NCI-H2107 (cell line): ENCODE measurements at places on chromosomes 7 and 10.

GRCh38 chr7:17948526-17949238, 8.4 kb upstream of the SNX13 start:
- DNase-seq = no peak

DNA sequence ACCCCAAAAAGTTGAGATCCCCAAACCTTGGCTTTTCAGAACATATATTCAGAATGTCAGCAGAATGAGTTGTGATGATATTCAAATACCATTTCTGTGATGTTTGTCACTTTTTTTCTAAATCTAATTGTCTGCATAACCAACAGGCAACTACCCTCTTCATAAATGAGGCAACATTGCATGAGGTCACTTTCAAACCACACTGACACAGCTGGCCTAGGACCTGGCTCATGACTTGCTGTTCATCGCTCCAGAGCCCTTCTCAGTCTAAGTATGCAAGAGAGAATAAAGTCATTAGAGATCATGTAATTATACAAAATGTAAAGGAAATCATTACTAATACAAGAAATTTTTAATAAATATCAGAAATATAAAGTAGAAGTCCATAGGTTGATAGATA, 681.9 kb downstream of the GRM8 start:
- no peak for DNase-seq

DNA sequence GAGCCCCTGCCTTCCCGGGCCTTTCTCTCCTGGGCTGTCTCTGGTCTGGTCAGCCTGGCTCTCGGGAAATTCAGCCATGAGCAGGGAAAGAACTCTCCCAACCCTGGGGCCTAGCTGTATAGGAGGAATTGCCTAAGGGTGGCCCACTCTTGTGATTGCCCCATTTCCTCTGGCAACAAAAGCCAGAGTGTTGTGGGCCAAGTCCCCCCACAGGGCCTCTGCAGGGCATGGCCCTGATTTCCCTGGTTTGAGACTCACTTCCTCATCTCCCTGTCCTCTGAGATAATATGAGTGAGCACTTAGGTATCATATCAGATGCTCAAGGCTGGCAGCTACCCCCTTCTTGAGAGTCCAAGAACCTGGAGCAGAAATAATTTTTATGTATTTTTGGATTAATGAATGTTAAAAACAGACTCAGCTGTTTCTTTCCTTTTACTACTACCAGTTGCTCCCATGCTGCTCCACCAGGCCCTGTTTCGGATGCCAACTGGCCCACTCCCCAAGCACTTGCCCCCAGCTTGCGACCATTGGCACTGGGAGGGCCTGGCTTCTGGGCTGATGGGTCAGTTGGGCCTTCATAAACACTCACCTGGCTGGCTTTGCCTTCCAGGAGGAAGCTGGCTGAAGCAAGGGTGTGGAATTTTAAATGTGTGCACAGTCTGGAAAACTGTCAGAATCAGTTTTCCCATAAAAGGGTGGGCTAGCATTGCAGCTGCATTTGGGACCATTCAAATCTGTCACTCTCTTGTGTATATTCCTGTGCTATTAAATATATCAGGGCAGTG, 11.4 kb downstream of the IRF5 start:
- DNase-seq = no peak

DNA sequence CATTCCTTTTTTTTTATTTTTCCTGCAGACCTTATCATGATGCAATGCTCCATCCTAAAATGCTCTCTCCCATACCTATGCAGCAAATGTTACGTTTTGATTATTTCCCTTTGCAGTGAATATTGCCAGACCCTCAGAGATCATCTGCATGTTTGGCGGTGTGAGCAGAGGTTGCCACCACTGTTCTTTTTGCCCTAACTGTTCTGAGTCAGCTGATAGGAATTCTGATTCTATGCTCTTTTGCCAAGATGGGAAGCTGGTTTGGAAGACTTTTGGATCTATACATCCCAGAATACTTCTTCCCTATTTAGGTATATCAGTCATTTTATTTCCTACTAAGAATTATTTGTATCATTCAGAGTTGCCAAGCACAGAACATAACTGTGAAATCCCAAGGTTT, 130.5 kb downstream of the KLF6 start:
- DNase-seq = no peak

GRCh38 chr7:80609751-80610150, 28.7 kb upstream of the CD36 start:
- DNase-seq = no peak

DNA sequence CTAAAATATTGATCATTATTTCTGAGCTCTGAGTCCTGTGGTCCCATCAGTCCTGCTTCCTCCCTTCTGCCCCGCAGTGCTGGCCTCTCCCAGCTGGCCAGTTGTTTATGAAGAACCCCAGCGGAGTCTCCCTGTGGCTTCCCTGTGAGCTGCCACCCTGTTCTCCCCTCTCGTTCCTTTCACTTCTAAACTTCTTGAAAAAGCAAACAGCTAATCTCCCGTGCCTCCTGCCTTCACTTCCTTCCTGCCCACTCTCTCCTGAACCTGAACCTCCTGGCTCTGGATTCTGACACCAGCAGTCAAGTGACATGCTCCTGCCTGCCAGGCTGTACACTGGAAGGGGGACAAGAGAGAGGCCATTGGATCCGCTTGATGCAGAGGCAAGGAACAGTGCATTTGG, 63.7 kb upstream of the ZPBP start:
- no peak for DNase-seq

GRCh38 chr7:26648554-26648953, 215.8 kb downstream of the SKAP2 start:
- no peak for DNase-seq

DNA sequence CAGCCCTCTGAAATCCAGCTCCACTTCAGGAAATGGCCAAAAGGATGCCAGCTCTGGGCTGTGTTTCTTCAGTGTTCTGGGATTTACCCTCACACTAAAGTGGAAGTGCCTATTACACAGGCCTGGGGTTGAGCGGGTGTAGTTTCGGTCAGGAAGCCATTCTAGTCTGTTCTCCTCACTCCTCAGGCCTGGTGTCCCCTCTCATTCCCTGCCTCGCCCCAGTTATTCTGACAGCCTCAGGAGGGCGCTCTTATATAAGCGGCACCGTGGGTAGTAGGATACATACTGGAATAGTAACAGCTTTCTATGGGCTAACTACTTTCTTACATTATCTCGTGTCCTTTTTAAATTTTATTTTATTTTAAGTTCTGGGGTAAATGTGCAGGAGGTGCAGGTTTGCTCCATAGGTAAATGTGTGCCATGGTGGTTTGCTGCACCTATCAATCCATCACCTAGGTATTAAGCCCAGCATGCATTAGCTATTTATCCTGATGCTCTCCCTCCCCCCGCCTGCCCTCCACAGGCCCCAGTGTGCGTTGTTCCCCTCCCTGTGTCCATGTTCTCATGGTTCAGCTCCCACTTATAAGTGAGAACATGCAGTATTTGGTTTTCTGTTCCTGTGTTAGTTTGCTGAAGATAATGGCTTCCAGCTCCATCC, 12.2 kb upstream of the LGI1 start:
- DNase-seq = no peak

- DNase-seq = no peak
These were observed 55.0 kb downstream of the C1GALT1 start for GRCh38 chr7:7237201-7237977.

GRCh38 chr10:79412516-79412915, 32.9 kb downstream of the ZCCHC24 start:
- DNase-seq = no peak
